IMR-90 (cell line): ENCODE measurements at places on chromosomes 6 and 20. TPM values are rescaled to one million over a fixed set of nuclear protein-coding genes. Genes with fewer than 3 reads are reported as not detected.

The PRL gene
- total RNA-seq, result not detected in 2 replicates

The FAM229B gene
- total RNA-seq, result 8.6 and 11.4 TPM in 2 replicates

The SLC13A3 gene
- total RNA-seq, result 2.5 and 2.8 TPM in 2 replicates

The ROMO1 gene
- 223 and 397 TPM in 2 replicates for total RNA-seq

The RAET1L gene
- total RNA-seq, result not detected in 2 replicates

The HRH3 gene
- total RNA-seq, result not detected in 2 replicates

The TINAG gene
- total RNA-seq, result not detected in 2 replicates

The NANP gene
- 7.2 and 10.0 TPM in 2 replicates for total RNA-seq

The COL12A1 gene
- 452 and 502 TPM in 2 replicates for total RNA-seq

The DLL1 gene
- total RNA-seq, result under 0.01 TPM in 2 replicates

The RBL1 gene
- total RNA-seq, result 7.5 and 10.8 TPM in 2 replicates

The CGA gene
- not detected in 2 replicates for total RNA-seq

The ETV7 gene
- total RNA-seq, result under 0.01 and 0.18 TPM in 2 replicates

The ELOVL4 gene
- total RNA-seq, result 2.3 and 5.0 TPM in 2 replicates

The KIAA0408 gene
- 0.83 and 0.90 TPM in 2 replicates for total RNA-seq

The BHLHE23 gene
- total RNA-seq, result not detected in 2 replicates

The DST gene
- total RNA-seq, result 452 and 544 TPM in 2 replicates

The GLP1R gene
- total RNA-seq, result not detected in 2 replicates

The MRS2 gene
- total RNA-seq, result 8.8 and 16.9 TPM in 2 replicates

The NHSL1 gene
- total RNA-seq, result 6.9 and 7.2 TPM in 2 replicates

The GDAP1L1 gene
- total RNA-seq, result not detected in 2 replicates

The PAK5 gene
- total RNA-seq, result not detected in 2 replicates

The GPLD1 gene
- total RNA-seq, result 0.18 and 0.28 TPM in 2 replicates

The OTOR gene
- total RNA-seq, result not detected in 2 replicates

The TREML2 gene
- total RNA-seq, result not detected in 2 replicates

The CNPY3 gene
- total RNA-seq, result 13.3 and 15.3 TPM in 2 replicates

The LGSN gene
- not detected in 2 replicates for total RNA-seq

The BTN1A1 gene
- not detected in 2 replicates for total RNA-seq

The CTCFL gene
- not detected in 2 replicates for total RNA-seq
